ENCODE measurements at places on chromosomes 7 and 10.

DNA sequence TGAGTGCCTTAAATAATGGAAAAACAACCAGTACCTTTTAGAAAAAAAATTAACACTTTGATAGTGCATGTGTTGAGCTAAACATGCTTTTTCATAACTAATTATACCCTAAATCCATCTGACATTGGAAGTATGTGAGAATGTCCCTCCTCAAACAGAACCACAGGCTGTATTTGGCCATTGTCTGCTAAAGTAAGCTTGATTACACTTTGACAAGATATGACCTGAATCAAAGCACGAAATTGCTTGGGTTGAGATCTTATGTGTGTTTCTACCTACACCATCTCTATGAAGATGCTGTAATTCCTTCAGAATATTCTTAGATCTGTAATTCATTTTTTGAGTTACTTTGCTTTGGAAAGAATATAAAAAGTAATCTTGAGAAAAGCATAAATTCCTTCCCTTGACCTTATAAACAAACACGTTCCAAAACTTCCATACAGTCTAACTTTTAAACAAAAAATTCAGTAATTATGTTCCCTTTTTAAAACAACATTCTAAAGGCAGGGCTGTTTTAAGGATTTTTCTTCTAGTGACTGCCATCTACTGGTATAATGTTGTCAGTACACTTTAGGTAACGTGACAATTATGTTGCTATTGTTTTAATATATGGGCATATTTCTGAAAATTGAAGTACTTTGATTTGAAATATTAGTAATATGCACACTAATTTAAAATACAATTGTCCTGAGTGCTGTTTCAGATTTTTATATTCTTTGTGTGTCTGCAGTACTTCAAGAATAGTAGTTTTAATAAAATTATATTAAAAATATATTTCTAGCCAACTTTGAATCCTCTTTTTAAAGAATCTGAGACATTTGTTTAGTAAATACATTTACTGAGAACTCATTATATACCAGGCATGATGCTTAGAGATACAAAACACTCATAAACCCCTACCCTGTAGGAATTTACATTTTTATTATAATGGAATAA lies 20.9 kb downstream of the CD36 start:
- no peak for DNase-seq

- DNase-seq, result no peak
Observed at GRCh38 chr7:115748123-115748738, 282.3 kb downstream of the TFEC start.

DNA sequence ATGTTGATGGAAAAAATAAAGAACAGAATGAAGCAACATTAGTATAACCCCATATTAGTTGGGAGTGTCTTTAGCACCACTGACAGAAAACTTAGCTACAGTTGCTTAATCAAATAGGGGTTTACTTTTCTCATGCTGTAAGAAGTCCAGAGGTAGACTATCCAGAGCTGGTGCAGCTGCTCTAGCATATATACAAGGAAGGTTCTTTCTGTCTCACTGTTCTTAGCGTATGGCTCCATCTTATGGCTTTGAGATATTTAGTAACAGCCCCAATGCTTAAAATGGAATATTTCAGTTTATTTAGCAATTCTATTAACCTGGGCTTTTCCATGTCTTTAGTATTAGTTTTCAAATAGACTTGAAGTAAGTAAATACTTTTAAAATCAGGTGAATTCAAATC lies 15.2 kb upstream of the WNT2 start:
- no peak for DNase-seq

GRCh38 chr10:24457661-24458318 lies 248.9 kb downstream of the KIAA1217 start:
- no peak for DNase-seq

- no peak for DNase-seq
Observed at GRCh38 chr10:74750848-74751274, 75.5 kb upstream of the KAT6B start.

- no peak for DNase-seq
Observed at GRCh38 chr7:45001138-45001694, 1.2 kb downstream of the CCM2 start.

- no peak for DNase-seq
Observed at GRCh38 chr7:32316839-32317238, 173.3 kb downstream of the LSM5 start.

- no peak for DNase-seq
Observed at GRCh38 chr7:141123522-141123921, 49.7 kb downstream of the TMEM178B start.

DNA sequence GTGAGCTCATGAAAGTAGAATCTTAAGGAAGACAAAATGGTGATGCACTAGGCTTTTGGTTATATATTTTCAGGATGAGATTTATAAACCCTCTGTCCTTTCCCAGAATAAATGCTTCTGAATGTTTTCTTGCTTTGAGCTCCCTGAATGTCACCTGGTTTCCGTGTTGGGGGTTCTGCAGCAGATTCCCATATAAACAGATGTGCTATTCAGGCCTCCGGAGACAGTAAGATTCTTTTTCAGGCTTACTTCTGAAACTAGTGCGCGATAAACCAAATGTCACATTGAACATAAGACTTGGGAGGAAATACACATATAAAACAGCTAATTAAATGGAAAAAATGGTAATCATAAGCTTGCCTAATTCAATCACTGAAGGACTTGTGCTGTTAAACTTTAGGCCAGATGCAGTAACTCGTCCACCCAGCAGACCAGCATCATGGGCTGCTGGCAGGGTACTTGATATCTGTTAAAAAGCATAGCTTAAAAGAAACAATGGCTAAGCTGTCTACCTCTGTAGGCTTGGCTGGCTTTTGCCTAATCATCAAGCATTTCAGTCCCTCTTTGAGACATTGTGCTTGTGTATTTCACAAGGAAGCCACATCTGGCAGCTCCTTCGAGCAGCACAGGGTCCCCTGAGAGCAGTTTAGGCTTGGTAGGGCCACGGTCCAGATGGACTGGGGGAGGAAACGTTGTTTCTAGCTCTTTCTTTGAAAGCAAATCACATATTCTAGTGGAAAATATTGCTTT lies 281.2 kb upstream of the KIAA1217 start:
- DNase-seq, result no peak

GRCh38 chr7:102471791-102472125 lies 7.0 kb downstream of the POLR2J start:
- no peak for DNase-seq

DNA sequence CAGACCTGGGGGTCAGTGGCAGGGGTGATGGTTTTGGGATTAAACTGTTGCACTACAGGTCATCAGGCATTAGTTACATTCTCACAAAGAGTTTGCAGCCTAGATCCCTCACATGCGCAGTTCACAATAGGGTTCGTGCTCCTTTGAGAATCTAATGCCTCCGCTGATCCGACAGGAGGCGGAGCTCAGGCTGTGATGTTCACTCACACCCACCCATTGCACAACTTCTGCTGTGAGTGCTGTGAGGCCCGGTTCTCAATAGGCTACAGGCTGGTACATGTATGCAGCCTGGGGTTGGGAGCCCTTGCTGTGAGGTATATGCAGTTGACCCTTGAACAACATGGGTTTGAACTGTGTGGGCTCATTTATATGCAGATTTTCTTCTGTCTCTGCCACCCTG lies 416.4 kb downstream of the GFRA1 start:
- DNase-seq, result no peak

- no peak for DNase-seq
Observed at GRCh38 chr10:58179238-58179637, 88.5 kb downstream of the IPMK start.

GRCh38 chr10:74898201-74898976 lies 72.0 kb downstream of the KAT6B start:
- DNase-seq, result no peak

DNA sequence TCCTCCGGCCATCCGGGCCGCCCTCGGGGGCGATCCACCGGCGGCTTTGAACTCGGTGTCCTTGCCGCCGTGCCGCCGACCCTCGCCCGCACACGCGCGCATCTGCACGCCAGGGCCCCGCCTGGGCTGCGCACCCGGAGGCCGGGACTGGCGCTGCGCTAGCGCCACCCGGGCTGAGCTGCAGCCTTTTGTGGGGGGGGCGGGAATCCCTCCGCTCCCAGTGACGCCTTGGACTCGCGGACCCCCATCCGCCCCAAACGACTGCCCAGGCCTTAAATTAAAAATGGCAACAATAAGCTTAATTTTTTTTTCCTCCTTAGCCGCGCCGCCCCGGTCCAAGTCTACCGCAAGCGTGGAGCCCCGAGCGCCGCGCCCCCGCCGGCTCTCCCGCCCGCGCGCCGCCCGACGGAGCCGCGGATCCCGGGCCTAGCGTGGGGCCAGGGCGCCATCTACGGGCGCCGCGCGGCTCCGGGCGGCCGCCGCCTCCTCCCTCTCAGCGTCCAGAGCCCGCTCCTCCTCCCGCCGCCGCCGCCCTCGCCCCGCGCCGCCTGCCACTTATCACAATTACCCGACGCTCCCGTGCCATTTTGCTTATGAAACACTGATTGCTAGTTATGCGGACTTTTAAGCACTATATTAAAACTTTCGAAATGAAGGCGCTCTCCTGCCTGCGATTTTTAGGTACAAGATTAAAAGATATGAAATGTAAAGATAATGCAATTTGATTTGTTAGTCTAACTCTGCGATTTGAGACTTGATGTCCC lies 7.5 kb upstream of the EBF3 start:
- peak; percentile 5 for DNase-seq

DNA sequence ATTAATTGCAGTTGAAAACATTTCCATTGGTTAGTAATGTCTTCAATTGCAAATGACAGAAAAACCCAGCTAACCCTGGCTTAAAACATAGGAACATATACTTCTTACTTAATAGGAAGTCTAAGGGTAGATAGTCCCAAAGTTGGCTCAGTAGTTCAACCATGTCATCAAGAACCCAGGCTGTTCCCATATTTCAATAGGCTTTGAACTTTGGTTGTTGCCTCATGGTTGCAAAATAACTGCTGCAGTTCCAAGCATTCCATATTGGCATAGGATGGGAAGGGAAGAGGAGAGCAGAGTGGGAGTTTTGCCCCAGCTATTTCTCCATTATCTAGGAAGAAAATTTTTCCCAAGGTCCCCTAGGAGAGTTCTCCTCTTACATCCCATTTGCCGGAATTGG lies 81.4 kb upstream of the EEPD1 start:
- no peak for DNase-seq

DNA sequence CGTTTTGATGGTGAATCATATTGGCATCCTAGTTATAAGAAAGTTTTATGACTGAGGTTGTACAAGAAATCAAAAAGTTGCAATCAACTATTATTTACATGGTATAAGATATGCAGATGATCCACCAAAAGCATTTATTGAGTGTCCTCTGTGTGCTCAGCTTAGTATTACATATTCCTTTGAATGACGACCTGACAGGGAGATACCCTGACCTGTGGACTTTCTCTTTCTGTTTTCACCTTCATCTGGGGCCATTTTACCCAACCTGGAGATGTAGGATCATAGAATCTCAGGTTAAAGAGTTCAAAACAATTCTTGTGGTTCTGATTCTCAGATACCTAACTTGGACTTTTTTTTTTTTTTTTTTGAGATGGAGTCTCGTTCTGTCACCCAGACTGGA lies 269.1 kb upstream of the SORCS1 start:
- DNase-seq, result no peak

- DNase-seq, result no peak
Observed at GRCh38 chr10:71513936-71514335, 117.2 kb downstream of the CDH23 start.

DNA sequence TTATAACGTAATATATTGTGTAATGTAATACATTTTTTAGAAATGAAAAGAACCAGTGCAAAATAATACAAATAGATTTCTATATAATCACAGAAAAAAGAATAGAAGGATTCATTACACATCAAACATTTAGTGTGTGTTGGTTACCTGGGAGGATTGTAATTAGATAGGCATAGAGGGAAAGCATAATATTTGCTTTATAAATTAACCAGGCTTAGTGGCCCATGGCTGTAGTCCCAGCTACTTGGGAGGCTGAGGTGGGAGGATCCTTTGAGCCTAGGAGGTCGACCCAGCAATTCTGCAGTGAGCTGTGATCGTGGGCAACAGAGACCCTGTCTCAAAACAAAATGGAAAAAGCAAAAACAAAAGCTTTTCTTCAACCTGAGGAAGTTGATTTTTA lies 5.0 kb upstream of the CNOT4 start:
- DNase-seq, result no peak

GRCh38 chr7:80830010-80830409 lies 88.8 kb downstream of the SEMA3C start:
- DNase-seq, result no peak

GRCh38 chr7:101553018-101553770 lies 75.9 kb downstream of the MYL10 start:
- DNase-seq, result no peak

DNA sequence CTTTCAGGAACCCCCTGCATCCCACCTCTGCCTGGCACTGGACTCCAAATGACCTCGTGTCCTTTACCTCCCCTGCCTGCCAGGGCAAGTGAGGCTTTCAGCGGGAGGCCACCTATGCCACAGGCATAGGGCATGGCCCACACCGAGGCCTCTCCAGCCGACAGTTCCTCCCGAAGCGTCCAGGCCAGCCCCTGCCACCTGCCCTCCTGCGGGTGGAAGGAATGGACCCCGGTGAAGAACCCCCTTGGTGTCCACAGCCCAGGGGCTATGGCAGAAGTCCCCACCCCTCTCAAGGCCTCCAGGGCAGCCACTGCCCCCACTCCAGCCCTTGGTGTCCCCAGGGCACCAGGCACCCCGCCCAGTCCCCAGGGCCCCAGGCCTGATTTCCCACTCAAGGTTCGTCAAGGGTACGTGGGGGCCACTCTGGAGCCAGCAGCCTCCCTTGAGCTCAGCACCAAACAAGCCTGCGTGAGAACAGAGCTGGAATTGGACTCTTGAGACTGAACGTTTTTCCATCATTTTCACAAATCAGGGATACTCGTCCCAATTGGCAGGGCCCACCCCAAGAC lies 3.1 kb downstream of the FUOM start:
- no peak for DNase-seq

DNA sequence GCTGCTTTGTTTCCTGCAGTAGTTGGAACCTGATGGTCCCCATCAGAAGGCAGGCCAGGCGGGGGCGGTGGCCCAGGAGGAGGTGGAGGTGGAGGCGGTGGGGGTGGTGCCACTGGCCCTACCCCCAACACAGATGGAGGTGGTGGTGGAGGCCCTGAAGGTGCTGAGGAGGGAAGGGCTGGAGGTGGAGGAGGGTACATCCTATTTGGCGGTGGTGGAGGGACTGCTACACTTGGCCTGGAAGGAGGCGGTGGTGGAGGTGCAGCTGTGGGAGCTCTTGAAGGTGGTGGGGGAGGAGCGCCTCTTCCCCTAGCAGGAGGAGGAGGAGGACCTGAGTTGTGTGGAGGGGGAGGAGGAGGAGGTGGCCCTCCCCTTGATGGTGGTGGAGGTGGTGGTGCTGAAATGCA lies 36.8 kb downstream of the LMOD2 start:
- no peak for DNase-seq

DNA sequence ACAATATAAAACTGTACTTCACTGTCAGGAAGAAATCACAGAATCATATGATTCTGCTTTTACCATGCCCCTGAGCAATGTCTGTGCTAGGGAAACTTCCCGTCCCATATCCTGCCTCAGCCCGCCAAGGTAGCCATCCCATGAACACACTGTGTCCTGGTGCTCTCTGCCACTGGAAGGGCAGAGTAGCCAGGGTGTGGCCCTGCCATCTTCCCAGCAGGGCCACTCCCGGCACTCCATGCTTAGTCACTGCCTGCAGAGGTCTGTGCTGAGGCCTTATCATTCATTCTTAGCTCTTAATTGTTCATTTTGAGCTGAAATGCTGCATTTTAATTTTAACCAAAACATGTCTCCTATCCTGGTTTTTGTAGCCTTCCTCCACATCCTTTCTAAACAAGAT lies 31.8 kb downstream of the AP3M1 start:
- no peak for DNase-seq
